ENCODE measurements at places on chromosomes 4 and X.

- no peak for DNase-seq
Observed at GRCh38 chr4:48079972-48080391, 54.1 kb downstream of the TXK start.

GRCh38 chr4:38930204-38930603, 62.6 kb downstream of the FAM114A1 start:
- DNase-seq, result no peak

- DNase-seq, result no peak
Observed at GRCh38 chr4:20615486-20616260, 84.6 kb upstream of the PACRGL start.

DNA sequence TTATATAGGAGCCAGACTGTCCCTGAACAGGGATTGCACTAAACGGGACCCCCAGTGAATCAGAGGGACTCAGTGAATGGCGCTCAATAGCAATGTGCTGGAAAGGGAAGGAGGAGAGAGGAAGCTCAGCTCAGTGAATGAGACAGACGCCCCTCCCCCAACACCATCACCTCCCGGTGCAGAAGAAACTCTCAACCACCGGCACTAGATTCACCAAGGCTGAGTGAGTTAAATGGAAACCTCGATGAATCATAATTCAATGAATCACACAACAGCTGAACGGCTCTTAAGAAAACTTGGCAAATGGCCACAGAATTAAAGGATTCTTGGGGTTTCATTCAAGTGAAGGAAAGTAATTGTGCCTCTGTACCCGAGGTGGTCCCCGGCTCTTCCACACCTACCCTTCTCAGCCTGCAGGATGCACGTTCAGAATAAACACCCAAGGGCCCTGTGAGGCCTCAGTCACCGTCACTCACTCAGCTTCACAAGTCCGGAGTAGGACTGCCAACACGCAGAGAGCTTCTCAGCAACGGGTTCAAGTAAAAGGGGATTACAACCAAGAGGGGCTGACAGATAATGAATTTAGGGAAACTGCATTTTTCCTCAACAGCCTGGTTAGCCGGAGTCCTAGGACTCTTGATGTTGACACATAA, 29.3 kb downstream of the CRMP1 start:
- DNase-seq, result peak; percentile 46

- no peak for DNase-seq
Observed at GRCh38 chr4:139514382-139515059, 41.5 kb downstream of the SETD7 start.

DNA sequence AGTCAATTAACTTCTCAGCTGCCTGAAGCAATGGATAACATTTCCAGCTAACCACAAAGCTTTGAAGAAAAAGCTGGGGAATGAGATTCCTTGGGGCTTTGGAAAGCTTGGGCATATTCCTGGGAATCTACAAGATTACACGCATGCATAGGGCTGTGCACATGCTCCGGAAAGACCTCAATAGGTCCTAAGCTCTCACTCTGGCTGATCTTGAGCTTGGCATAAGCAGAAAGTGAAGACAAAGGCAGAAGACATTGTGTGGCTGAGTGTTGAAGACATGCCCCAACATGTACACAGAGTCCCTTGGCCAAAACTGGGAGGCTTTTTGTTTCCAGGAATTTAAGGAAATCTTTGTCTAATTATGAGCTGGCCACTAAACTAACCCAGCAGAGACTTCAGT, 31.2 kb downstream of the ATG4A start:
- DNase-seq, result no peak

DNA sequence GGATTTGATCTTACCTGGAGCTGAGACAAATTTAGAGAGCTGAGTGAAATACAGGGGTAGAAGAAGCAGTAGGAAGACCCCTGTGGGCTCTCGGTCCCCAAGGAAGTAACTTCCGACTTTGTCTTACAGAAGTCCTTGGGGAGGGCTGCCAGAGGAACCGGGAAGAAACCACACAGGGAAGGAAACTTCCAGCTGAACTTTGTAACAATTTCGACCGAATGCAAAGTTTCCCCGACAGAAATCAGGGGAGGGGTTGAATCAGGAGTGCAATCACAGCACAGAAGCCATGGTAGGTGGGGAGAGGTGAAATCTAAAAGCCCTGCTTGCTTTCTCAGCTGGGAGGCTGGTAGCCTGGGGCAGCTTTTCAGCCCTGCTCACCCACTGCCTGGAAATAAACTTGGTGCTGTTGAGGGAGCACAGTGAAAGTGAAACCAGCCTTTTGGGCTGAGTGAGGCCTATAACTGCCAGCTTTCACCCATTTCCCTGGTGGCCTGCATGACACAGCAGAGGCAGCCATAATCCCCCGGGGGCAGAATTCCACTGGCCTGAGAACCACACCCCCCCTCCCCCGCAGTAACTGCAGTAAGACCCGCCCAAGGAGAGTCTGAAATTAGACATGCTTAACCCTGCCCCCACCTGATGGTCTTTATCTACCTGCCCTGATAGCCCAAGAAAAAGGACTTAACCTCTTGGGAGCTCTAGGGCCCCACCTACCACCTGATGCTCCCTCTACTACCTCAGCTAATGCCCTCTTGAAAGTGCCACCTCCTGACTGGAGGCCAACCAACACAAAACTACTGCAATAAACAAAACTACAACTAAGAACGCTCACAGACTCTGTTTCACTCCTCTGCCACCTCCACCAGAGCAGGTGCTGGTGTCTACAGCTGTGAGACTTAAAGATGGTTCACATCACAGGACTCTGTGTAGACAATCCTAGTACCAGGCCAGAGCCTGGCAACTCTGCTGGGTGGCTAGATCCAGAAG, 248.2 kb downstream of the PARM1 start:
- DNase-seq, result no peak

All from stimulated activated CD4-positive, alpha-beta T cell treated with anti-CD3 and anti-CD28 coated beads, Interleukin-12 subunit alpha, Interleukin-12 subunit beta, amount 100 ng/mL, for 48 hours (primary cell).